NCI-H1092 (cell line): ENCODE measurements at places on chromosomes 12 and 14.

DNA sequence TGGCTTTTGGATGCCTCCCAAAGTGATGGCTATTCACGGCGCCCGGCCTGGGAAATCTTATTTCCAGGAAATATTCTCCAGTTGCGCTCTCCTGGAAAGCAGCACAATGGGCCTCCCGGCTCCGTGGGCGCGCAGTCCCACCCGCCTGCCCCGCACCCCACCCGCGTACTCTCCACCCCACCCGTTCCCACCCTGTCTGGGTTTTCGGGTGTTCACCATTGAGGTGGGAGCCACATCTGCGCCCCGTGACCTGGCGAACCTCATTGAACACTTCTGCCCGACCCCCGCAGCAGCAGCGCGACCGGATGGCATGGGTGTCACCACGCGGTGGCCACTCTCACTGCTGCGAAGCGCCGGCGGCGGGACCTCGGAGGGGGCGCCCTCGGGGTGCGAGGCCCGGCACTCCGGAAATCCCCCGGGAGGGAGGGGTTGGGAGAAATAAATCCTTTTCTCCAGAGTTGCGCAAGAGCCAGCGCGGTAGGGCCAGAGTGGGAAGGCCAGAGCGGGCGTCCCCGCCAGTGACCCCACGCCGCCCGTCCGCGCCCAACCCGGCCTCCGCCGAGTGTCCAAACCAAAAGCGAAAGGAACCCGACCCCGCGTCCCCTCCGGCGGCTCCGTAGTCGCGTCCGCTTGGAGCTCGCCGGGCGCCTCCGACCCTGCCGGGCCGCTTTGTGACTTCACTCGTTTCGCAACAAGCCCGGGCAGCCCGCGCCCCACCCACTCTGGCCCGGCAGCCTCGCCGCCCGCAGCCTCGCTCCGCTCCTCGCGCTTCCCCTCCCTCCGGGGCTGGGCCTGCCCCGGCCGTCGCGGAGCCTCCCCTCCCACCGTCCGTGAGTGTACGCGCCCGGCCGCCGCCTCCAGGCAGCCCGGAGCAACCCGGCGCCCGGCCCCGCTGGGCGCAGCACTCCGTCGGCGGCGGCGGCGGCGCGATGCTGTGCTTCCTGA lies at the start of gene DRAM1:
TSS of gene DRAM1 (plus strand) at position 720 of the 945 bp plus-strand sequence. CDS start at position 930, 210 bp downstream.
- no peak for DNase-seq

- no peak for DNase-seq
Observed at GRCh38 chr12:89645434-89645833, 63.2 kb downstream of the ATP2B1 start.

- no peak for DNase-seq
Observed at GRCh38 chr12:52032446-52032803, 18.8 kb upstream of the NR4A1 start.

- DNase-seq, result no peak
Observed at GRCh38 chr12:19151298-19151697, 21.8 kb downstream of the PLEKHA5 start.

DNA sequence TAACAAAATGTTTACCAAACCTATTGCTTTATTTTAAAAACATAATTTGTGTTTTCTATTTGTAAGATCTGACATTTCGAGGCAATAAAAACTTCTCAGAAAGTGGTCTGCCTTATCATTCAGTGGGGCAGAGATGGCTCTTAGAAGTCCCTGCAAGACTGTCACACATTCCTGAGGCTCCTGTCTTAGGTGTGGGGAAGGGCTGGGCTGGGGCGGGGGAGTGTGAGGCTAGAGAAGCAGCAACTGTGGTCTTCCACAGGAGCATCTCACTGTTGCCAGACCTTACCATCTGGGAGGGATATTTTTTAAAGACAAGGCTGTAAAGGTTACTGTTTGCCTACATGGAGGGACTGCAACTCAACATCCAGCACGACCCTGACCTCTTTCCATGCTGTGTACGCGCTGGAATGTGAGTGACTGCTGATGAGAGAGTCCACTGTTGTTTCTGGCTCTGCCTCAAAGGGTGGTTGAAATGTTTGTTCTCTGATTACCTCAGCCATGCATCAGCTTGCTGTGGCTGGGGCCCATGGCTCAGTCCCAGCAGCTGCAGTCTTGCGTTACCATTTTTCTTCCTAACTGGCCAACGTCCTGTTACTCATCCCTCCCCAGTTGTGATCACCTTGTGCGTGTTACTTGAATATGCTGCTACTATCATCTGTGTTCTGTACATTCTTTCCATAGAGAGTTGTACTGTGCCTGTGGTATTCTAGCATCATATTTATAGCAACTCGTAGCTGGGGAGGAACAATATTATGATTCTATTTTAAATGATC lies 12.4 kb downstream of the ERG28 start:
- no peak for DNase-seq
